ENCODE measurements at places on chromosomes 1 and 21.
A peak's percentile ranks its signal among the peaks of the same experiment; 100 is the strongest.

GRCh38 chr1:230794431-230794830 lies 47.2 kb downstream of the CAPN9 start:
- DNase-seq: no peak

GRCh38 chr1:174074757-174075156 lies 52.6 kb upstream of the RC3H1 start:
- no peak for DNase-seq

DNA sequence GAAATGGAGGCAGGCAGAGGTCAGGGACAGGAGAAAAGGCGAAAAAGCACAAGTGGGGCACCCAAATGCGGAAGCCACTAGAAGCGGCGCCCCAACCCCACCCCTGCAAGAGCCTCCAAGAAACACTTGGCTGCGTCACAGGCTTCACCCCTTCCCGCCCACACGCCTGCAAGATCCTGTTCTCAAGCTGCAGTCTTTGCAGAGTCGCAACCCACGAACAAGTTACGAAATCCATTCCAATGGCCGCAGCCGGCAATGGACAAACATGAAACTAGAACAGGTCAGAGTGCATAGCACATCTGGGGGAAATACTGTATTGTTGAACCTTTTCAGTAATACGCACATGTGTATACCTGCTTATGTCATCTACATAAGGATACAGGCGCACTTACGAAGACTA lies 103.6 kb downstream of the PSMG1 start:
- DNase-seq: peak; percentile 78

- no peak for DNase-seq
Observed at GRCh38 chr21:35677298-35677841, 383.0 kb downstream of the SETD4 start.

- no peak for DNase-seq
Observed at GRCh38 chr21:42038826-42039425, 28.8 kb upstream of the ZBTB21 start.

- DNase-seq: peak; percentile 67
Observed at GRCh38 chr1:225467193-225468020, 39.6 kb upstream of the LBR start.

DNA sequence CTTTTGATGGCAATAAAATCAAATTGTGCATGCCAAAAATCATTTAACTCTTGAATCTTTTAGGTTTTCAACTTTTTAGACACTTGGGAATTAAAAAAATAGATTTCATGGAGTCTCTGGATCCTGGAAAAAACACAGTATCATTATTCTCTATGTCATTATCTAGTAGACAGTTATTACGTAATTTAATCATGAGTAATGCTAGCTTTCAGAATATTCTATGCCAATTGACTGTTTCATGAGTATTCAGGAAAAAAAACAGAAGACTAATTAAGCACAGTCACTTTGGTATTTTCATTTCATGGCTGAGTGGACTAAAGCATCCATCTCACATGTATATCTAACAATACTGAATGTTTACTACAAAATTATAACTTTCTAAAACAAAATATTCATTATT lies 44.0 kb downstream of the ODF2L start:
- no peak for DNase-seq

DNA sequence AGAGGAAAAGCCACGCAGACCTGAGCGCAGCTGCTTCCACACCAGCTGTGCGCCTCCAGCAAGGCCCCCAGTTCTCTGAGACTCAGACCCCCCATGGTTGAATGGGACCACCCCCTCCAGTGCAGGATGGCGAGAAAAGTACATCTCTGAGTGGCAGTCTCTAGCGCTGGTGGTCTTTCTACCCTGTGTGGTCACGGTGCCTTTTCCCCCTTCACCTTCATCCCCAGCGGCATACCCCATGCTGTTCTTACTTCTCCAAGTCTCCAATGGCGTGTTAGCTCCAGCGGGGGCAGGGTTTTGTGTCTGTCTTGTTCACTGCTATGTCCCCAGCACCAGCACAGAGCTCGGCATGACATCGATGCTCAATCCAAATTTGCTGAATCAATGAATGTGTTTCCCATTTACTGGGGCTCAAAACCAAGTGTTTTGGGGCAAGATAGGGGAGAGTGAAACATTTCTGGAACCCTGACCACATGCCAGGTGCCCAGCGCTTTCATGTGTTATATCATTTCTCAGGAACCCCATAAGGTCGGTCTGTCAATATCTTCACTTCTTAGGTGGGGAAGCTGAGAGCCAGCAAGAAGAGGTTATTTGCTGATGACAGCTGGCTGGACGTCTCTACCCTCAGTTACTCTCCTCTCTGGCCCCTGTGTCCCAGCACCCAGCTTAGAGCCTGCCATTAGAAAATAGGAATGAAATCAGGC lies 959 bp upstream of the SDC3 start:
- DNase-seq: peak; percentile 32
